ENCODE measurements at places on chromosomes 3 and 15.

GRCh38 chr3:52527732-52528585 lies 5.7 kb downstream of the NT5DC2 start:
- no peak for DNase-seq

DNA sequence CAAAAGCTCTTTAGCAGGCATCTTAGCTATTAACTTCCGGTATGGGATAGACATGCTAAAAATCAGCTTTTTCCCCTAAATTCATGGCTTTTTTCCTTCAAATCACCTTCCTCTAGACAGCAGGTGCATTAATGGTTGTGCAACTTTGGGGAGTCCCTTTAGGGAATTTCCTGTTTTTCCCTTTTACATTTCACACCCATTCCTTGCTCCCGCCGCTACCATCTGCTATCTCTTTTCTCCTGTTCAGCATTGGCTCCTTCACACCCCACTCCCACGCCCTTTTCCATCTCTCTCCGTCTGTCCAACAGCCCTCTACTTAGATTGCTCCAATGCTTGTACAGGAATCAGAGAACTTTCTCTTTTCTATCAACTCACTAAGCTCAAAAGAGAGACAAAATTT lies 43.4 kb downstream of the FEZF2 start:
- DNase-seq = no peak

DNA sequence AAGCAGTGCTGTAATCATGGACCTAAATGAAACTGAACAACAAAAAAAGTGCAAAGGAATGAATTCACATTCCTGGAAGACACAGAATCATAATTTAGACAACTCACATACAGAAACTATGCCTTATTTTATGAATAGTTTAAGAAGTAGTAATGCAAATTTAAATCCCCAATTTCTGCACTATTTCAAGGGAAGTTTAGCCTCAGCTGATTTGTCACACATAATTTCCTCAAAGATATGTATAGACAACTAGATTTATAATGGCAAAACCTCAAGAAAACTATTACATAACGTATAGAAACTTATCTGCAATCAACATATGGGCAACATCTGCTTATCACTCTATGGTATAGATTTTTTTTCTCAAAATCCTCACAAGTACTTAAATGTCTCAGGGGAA lies 7.8 kb upstream of the PTX3 start:
- DNase-seq = no peak

- no peak for DNase-seq
Observed at GRCh38 chr3:171704814-171705213, 105.5 kb downstream of the PLD1 start.

DNA sequence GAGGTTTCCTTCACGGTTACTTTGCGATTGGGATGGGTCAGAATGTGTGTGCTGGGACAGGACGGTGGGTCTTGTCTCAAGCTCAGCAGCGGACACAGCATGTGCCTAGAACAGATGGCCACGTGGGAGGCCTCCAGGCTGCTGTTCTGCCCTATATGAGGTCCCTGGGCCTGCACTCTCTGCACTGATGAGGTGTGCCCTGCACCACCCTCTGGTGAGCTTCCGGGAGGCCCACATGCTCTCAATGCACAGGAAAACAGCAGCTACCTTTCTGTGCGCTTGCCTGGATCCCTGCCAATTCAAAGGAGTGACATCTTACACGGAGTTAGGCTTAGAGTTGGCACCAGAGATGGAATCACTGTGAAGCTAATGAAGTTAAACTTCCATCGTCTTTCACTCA lies 59.8 kb downstream of the BOC start:
- DNase-seq = no peak

DNA sequence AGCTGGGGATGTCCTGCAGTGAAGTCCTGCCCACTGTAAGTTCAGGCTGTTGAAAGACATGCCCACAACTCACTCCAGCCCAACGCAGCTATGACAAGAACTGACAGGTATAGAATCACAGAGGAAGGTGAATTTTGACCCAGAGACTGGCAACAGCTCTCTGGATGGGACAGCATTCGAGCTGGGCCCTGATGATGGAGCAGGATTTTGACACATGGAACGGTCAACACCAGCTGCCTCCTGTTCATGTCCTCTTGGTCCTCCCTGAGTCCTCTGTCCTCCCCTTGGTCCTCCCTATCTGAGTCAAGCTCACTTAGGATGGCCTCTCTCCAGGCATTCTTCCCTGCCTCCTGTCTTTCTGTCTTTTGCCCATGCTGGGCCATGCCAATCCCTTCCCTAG lies 15.2 kb upstream of the ACAN start:
- DNase-seq = no peak

- DNase-seq = no peak
Observed at GRCh38 chr3:95311272-95311671, 1248.4 kb downstream of the NSUN3 start.

DNA sequence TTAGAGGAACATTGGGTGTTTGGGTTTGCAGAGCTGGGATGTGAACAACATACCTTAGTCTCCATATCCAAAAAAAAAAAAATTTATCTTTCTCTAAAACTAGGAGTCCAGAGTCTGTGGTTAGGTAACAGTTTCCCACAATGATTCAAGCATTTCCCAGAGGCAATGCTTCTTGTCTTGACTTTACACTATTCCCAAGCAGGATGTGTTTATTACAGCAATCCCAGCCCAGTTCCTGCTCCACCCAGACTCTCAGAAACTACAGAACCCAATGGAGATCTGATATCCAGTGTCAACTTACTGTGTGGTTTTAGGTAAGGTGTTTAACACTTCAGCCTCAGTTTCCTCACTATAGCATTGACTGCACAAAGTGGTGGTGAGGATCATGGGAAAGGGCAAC lies 2.3 kb upstream of the C3orf62 start:
- DNase-seq = peak; percentile 12

- no peak for DNase-seq
Observed at GRCh38 chr3:159634483-159634882, 354.2 kb upstream of the IL12A start.

DNA sequence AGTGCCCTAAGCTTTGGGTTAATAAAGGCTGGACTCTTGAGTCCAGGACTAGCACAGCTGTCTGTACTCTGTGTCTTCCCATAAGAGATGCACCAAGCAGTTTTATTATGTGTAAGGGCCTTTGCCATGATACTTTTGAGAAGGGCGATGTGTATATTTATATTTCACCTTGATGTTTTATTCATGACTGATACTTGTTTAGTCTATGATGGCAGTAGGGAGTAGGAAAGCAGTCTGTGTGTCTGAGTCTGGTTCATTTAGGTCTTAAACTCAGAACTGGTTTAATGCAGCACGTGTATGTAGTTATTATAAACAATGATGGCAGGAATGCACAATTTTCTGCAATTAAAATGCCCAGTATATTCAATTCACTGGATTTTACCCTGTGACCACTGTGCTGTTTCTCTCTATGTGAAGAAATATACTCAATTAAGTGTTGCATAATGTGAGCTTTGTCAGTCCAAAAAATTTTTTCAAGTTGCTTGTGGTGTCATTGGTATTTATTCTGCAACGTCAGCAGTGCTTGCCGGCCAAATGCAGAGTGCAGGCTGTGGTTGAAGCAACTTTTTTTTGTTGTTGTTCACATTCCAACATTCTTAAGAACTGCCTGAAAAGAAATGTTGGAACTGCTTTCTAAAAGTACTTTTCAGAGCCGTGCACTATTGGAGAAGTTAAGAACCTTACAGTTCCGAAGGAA lies 423.7 kb upstream of the SEMA6D start:
- DNase-seq = peak; percentile 91
